HFF-Myc (cell line): ENCODE measurements at places on chromosomes 3 and 15.

GRCh38 chr3:149532489-149533180 is 58.1 kb downstream of the TM4SF4 start:
- DNase-seq, result no peak

- DNase-seq, result no peak
Observed at GRCh38 chr3:31488475-31489017, 44.2 kb upstream of the STT3B start.

DNA sequence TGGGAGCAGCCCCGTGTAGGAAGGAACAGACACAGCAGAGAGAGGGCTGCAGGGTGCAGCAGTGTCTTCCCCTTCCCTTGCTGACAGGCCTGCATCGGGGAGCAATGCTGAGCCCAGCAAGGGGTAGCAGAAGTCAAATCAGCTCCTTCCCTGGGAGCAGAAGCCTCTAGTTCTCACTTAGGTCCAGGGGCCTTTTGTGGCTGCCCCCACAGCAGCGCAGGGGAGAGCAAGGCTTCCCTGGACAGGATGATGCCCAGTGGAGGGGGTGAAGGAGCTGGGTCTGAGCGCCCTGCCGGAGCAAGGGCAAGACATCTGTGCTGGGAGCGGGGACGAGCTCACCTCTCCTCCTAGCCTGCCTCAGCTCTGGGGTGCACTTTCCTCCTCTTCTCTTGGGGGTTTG is 827 bp downstream of the PLCB2 start:
- no peak for DNase-seq

- no peak for DNase-seq
Observed at GRCh38 chr3:67450153-67450552, 204.3 kb downstream of the SUCLG2 start.

- no peak for DNase-seq
Observed at GRCh38 chr3:129673012-129673411, 66.5 kb upstream of the PLXND1 start.

DNA sequence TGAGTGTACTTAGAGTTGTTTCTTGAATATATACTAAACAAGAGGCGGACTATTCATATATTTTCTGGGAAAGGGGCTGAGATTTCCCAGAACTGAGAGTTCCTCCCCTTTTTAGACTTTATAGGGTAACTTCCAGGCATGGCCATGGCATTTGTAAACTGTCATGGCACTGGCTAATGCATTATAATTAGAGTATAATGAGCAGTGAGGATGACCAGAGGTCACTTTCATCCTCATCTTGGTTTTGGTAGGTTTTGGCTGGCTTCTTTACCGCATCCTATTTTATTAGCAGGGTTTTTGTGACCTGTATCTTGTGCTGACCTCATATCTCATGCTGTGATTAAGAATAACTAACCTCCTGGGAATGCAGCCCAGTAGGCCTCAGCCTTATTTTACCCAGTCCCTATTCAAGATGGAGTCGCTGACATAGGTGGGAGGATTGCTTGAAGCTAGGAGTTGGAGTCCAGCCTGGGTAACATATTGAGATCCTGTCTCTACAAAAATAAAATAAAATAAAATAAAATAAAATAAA is 91.4 kb downstream of the MOBP start:
- no peak for DNase-seq

DNA sequence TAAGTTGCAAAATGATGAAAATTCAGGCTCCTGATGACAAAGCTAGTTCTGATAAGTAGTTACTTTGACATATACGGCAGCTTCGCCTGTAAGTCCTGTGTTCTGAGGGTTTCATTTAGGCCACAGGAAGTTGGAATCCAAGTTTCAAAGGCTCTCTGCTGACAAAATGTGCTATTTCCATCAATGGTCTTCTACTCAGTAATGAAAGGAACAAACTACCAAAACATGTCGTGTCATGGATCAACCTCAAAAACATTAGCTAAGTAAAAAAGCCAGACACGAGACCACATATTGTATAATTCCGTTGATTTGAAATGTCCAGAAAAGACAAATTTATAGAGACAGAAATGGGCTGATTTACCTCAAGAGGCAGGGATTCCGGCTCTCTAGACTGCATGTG is 22.5 kb downstream of the NGRN start:
- no peak for DNase-seq

GRCh38 chr3:62962714-62963113 is 87.5 kb upstream of the CADPS start:
- no peak for DNase-seq
